ENCODE measurements at places on chromosomes 13 and 19.

DNA sequence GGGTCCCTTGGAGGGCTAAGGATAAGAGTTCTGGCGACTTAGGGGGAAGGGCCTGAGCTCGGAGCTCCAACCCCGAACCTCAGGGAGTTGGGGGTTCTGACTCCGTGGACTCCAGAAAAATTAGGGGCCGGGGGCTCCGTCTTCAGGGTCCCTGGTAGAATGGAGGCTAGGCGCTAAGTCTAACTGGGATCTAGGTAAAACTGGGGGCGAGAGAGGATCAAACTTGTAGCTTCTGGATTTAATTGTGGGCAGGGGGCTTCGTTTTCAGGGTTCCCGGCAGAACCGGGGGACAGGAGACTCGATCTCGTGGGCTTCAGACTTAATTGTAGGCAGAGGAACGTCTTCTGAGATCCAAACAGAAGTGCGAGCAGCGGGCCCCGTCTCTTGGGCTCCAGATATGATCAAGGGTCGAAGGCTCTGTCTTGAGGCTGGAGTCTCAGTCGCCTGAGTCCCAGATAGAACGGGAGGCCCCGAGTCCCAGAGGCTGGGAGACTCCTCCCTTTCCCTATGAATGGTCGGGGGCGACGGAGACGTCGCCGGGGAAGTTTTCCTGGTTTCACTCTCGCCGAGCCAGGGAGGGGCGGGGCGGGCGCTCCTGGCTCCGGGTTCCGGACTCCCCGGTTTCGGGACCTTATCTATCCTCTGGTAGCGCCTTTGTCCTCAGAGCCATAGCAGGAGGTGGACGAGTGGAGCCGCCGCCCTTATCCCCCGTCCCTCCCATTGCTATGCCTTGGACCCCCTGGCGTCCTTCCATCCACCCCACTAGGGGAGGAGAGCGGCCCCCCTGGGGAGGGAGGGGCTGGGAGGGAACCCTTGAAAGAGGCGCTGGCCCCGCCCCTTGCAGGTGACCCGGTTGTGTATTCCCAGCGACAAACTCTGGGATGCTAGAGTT, 1.3 kb downstream of the NECTIN2 start:
- DNase-seq = no peak

- DNase-seq = no peak
These were observed 567.7 kb downstream of the GPC6 start for GRCh38 chr13:93794197-93794885.

- DNase-seq = no peak
These were observed 16.0 kb upstream of the SEMA6B start for GRCh38 chr19:4575267-4576015.

DNA sequence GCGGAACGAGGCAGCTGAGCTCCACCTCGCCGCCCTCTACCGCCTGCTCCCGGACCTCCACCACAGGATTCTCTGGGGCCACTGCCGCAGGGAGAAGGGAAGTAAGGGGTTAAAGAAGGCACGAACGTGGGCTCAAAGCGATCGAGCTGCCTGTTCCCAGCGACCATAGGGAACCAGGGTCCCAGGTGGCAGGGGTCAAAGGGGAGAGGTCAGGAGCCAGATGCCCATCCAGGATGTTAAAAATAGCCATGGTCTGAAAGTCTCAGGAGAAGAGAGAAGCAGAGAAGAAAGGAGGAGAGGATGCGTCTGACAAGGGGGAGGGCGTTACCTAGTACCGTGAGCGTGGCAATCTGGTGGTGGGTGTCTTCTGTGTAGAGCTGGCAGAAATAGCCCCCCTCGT, 7.4 kb upstream of the ZNF428 start:
- no peak for DNase-seq

DNA sequence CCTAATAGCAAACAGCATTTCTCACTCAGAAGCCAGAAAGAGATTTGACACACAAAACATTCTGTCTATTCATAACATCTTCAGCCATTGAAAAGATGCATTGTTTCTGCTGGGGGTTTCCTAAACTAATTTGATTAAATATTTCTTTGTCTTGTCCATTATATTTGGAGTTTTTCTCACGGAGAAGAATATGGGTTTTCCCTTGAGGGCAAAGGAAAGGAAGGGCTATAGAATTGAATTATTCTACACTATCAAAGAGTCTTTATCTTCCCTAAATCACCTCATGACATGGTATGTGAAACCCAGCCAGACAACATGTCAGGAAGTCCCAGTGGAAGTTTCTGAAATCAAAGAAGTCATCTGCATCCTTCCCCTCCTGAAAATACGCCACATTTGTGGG, 186.4 kb downstream of the SHISA2 start:
- DNase-seq = no peak

- DNase-seq = no peak
These were observed 64.4 kb downstream of the B3GLCT start for GRCh38 chr13:31264151-31264550.

DNA sequence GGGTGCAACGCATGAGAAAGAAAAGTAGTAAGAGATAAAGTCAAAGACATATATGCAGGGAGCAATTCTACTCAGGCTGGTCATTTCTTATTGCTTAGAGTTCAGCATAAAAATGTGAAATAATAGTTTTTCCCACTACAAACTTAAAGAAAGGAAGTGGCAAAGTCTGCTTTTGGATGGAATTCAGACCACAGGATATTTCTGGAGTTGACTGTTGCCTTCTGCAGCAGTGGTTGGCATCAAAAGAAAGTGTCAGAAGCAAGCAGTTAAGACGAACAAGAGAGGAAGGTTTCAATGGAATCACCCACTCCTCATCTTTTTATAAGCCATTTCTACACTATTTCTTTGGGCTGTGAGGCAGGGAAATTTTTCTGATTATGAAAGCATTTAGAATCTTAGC, 36.2 kb upstream of the TRPC4 start:
- DNase-seq = no peak

GRCh38 chr13:57128909-57129308, 11.8 kb upstream of the PRR20A start:
- DNase-seq = no peak

DNA sequence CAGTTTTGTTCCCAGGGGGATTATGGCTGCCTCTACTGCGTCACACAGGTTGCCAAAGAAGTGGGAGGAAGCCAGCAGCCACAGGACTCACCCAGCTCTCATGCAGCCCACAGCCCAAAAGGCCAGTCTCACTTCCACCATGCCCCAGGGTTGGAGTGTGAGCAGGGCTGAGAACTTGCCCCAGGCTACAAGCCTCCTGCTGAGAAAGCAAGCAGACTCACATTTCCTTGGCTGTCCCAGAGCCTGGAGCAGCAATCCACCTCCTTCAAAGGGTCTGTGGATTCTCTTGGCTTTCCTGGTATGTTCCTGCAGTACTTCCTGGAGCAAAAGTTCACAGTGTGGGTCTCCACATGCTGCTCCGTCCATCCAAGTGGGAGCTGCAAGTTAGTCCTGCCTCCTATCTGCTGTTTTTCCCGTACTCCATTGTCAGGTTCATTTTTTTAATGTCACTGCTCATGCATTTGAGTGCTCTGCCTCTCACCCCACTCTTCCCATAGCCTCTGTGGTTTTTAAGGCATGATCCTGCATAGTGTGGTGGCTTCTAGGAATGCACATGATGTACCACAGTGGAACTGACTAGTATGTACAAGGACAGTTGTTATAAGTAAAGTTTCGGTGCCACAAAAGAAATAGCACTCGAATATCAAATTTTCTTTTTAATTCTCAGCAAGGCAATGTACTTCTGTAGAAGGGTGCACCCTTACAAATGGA, 56.2 kb upstream of the ARHGEF7 start:
- DNase-seq = no peak

- DNase-seq = no peak
These were observed 748.2 kb upstream of the SLITRK1 start for GRCh38 chr13:84630476-84630875.

GRCh38 chr13:86945584-86945983, 725.6 kb upstream of the SLITRK5 start:
- DNase-seq = no peak

GRCh38 chr13:47409778-47410177, 512.9 kb upstream of the HTR2A start:
- DNase-seq = no peak

- no peak for DNase-seq
These were observed 5.5 kb downstream of the RPL28 start for GRCh38 chr19:55391191-55391670.

DNA sequence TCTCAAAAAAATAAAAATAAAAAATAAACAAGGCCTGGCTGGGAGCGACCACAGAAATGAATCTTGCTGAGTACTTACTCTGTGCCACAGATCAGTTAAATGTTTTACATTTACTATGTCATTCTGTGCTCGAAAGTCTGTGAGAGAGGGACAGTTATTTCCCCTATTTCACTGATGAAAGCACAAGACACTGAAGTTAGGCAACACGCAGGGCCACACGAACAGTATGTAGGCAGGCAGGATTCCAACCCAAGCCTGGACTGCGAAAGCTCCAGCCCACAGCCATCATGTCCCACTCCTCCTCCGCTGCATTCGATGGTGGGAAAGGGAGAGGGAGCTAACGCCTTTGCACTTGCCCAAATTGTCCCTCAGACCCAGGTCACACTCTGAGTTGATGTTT, 34.2 kb downstream of the RUBCNL start:
- no peak for DNase-seq

DNA sequence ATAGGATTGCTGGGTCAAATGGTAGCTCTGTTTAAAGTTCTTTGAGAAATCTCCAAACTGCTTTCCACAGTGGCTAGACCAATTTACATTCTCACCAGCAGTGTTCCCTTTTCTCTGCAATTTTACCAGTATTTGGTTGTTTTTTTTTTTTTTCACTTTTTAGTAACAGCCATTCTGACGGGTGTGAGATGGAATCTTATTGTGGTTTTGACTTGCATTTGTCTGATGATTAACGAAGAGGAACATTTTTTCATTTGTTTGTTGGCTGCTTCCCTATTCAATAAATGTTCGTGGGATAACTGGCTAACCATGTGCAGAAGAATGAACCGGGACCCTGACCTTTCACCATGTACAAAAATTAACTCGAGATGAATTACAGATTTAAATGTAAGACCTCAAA, 31.2 kb downstream of the CYP4F2 start:
- DNase-seq = no peak

GRCh38 chr13:98523455-98524102, 53.3 kb downstream of the STK24 start:
- DNase-seq = no peak

DNA sequence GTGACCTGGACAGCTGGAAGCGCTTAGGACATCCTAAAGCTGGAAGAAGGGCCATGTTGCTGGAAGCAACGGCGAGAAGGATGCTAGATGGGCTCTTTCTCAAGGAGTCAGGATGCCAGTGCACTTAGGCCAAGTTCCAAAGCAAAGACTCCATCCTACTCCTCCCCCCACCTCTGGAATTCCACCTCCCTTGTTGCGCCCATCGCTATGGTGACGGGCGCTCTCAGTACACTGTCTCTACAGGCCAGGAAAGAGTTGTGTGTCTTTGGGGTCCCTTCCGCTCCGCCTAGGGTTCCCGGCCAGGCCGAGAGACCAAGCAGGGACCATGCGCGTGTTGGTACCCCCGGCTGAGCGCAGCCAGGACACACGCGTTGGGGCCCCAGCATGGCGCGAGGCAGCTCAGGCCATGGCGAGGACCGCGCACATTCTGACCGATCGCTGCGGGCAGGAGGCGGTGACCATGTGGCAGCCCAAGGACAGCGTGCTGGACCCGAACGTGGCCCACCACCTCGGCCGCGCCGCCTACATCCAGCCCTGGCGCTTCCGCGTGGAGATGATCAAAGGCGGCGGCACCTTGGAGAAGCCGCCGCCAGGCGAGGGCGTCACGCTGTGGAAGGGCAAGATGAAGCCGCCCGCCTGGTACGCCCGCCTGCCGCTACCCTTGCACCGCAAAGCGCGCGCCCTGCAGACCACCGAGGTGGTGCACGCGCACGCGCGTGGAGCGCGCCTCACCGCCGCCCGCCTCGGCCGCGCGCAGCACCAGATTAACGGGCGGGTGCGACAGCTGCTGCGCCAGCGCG, 31.0 kb upstream of the SLC1A6 start:
- DNase-seq = no peak

- peak; percentile 49 for DNase-seq
These were observed at the start of gene GIPR for GRCh38 chr19:45667620-45668341. GIPR (plus strand) TSS chr19:45668221; CDS start chr19:45669521, 1,300 bp downstream.

- no peak for DNase-seq
These were observed 158.7 kb downstream of the OXGR1 start for GRCh38 chr13:96835546-96835945.

GRCh38 chr19:28553005-28553404, 659.9 kb downstream of the UQCRFS1 start:
- no peak for DNase-seq

DNA sequence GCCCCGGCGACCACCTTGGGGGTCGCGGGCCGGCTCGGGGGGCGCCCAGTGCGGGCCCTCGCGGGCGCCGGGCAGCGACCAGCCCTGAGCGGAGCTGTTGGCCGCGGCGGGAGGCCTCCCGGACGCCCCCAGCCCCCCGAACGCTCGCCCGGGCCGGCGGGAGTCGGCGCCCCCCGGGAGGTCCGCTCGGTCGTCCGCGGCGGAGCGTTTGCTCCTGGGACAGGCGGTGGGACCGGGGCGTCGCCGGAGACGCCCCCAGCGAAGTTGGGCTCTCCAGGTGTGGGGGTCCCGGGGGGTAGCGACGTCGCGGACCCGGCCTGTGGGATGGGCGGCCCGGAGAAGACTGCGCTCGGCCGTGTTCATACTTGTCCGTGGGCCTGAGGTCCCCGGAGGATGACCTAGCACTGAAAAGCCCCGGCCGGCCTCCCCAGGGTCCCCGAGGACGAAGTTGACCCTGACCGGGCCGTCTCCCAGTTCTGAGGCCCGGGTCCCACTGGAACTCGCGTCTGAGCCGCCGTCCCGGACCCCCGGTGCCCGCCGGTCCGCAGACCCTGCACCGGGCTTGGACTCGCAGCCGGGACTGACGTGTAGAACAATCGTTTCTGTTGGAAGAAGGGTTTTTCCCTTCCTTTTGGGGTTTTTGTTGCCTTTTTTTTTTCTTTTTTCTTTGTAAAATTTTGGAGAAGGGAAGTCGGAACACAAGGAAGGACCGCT, 729 bp downstream of the STK11 start:
- DNase-seq = no peak

GRCh38 chr13:74979703-74980102, 502.3 kb downstream of the TBC1D4 start:
- DNase-seq = no peak

DNA sequence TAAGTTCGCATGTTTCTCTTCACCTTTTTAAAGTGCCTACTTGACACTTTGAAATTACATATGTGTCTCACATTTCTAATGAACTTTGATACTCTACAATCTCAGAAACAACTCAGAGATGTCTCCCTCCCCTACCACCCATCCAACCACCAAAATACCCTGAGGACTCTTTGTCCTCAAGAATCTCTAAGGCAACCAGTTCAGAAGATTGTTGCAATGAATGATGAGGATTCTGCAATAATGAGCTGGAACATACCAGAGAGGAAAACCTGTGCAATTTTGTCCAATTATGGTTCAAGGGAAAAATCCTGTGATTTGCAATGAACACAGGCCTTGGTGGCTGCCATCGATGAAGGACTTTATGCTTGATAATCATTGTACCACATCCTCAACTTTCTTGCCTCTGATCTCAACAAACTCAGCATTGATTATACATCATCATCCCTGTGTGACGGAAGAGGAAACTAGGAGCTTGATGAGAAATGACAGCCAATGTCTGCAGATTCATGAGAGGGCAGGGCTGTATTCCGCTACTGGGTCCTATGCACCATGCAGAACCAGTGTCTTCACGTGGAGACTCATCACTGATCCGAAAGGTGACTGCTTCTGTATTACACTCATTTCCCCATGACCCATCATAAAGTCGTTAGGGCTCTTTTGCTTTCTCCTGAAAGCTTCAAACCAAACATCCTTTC, 1.1 kb downstream of the FPR1 start:
- DNase-seq = no peak

Data from activated gamma-delta T cell (primary cell).